ENCODE measurements at places on chromosomes 1 and 21. TPM values are rescaled to one million over a fixed set of nuclear protein-coding genes. Genes with fewer than 3 reads are reported as not detected.

- no peak for DNase-seq
- H3K27ac ChIP-seq: no peak overlapping the region
- H3K36me3 ChIP-seq: peaks cover 7% of the 10 kb centered on the region
- H3K4me1 ChIP-seq: no peaks in the 10 kb centered on the region
- H3K4me3 ChIP-seq: no peak overlapping the region
Observed at GRCh38 chr1:32386676-32387392, 7.4 kb downstream of the BSDC1 start.

DNA sequence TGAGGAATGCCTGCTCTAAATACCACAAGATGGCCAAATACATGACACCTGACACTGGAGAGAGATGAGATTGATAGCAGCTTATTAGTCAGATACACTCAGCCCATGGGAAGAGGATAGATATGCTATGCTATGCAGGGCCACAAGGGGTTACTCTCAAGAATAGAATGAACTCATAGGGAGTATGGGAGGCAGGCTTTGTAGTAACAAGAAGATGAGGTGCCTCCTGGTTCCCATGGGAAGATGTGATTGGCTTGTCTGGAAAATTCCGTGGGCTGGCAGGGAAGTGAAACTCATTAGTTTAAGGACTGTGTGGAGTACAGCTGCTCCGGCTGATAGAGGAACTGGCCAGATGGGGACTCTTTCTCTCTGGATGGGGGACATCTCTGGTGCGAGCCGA is 16.5 kb downstream of the CCDC30 start:
- H3K4me1 ChIP-seq: no peaks in the 10 kb centered on the region
- no peak overlapping the region for H3K4me3 ChIP-seq
- no peak for DNase-seq
- no peaks in the 10 kb centered on the region for H3K27me3 ChIP-seq
- H3K27ac ChIP-seq: no peak overlapping the region
- no peaks in the 10 kb centered on the region for H3K36me3 ChIP-seq

- no peak for DNase-seq
- H3K4me1 ChIP-seq: no peaks in the 10 kb centered on the region
- H3K4me3 ChIP-seq: no peak overlapping the region
- no peaks in the 10 kb centered on the region for H3K27me3 ChIP-seq
- H3K27ac ChIP-seq: no peak overlapping the region
Observed at GRCh38 chr1:116949213-116949985, 39.7 kb downstream of the PTGFRN start.

S100A1 gene
- 2.9 TPM for total RNA-seq

SH2D2A gene
- 0.69 TPM for total RNA-seq

DNALI1 gene
- 0.36 TPM for total RNA-seq

DNA sequence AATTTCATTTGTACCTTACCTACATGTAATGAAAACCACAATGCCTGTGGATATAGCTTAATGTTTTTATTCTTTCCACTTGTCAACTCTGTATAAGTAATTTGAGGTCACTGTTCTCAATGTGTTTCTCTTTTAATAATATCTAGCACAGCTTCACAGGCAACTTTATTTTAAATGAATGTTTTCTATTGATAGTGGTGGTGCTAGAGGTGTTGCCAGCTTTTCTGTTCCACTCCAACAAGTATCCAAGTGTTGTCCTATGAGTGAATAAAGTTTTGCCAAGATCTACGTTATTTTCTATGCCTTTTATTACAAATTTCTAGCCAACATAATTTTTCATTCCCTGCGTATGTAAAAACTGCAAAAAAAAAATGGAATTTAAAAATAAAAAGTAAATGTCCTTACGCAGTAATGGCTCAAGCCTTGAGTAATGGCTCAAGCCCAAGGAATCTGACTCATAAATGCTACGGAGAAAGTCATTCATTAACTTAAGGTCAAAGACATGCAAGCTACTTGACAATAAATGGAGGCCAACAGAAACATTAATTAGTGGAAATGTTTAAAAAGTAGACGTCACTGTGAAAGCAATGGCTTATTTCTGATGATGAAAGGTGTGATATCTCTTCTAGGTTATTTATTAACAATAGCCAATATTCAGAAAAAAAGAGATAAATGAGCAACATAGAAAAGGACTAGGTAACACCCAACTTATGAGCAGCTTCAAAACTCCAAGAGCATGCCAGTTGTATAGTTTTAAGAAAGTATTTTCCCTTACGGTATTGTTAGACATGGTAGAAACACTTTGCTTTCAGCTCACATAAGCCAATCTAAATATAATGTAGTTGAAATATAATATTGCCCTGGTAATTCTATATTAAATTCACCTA is 71.4 kb downstream of the SLC44A5 start:
- H3K27ac ChIP-seq: no peak overlapping the region
- no peak overlapping the region for H3K4me3 ChIP-seq
- DNase-seq: no peak
- H3K4me1 ChIP-seq: no peaks in the 10 kb centered on the region

PLA2G2F gene
- total RNA-seq: not detected

NBPF20 gene
- total RNA-seq: 3.5 TPM

- no peak overlapping the region for H3K4me3 ChIP-seq
- DNase-seq: no peak
- no peaks in the 10 kb centered on the region for H3K4me1 ChIP-seq
- no peak overlapping the region for H3K27ac ChIP-seq
- H3K36me3 ChIP-seq: no peaks in the 10 kb centered on the region
Observed at GRCh38 chr21:28454564-28455252, 538.0 kb downstream of the LTN1 start.

DNA sequence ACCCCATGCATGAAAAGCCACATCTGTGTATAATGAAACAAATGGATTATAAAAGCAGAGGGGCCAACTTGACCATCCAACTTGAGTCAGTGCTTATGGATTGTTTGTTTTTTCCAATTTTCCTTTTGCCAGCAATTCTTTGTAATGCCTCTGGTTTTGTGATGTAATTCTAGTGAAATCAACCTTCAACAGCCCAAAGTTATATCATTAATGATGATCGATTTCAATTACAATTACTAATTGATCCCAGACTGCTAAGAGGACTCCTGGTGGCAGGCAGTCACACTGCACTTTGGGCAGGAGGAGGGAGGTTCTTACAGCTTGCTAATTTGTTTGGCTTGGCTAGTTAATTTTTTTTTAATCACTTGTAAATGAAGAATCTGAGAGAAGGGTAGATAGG is 552.3 kb downstream of the NUF2 start:
- no peak overlapping the region for H3K4me3 ChIP-seq
- no peak for DNase-seq
- no peak overlapping the region for H3K27ac ChIP-seq
- no peaks in the 10 kb centered on the region for H3K4me1 ChIP-seq

CXADR gene
- 24.7 TPM for total RNA-seq

DNA sequence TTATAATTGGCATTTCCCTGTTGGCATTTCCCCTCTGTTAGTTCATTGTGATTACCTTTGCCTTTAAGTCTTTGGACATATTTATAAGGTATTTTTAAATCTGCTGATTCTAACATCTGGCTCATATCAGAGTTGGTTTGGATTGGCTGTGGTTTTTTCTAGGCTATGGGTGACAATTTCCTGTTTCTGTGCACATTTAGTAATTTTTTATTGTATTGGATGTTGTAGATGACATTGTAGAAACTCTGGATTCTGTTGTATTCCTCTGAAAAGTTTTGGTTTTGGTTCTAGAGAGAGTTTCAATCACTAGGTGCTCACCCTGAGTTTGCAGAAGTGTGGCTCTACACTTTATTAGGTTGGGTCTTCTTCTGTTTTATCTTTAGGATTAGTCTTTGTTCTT is 110.1 kb upstream of the ARHGEF16 start:
- no peak overlapping the region for H3K27ac ChIP-seq
- H3K27me3 ChIP-seq: no peaks in the 10 kb centered on the region
- peaks cover 4% of the 10 kb centered on the region for H3K4me1 ChIP-seq
- H3K4me3 ChIP-seq: no peak overlapping the region
- no peak for DNase-seq

GRCh38 chr1:80221319-80221718 is 1214.8 kb upstream of the ADGRL4 start:
- no peak overlapping the region for H3K4me3 ChIP-seq
- no peak overlapping the region for H3K27ac ChIP-seq
- DNase-seq: no peak
- no peaks in the 10 kb centered on the region for H3K27me3 ChIP-seq
- H3K4me1 ChIP-seq: no peaks in the 10 kb centered on the region

GRCh38 chr1:80445033-80445432 is 1355.7 kb upstream of the ADGRL2 start:
- no peak for DNase-seq
- no peak overlapping the region for H3K4me3 ChIP-seq
- H3K4me1 ChIP-seq: no peaks in the 10 kb centered on the region
- H3K27ac ChIP-seq: no peak overlapping the region
- H3K27me3 ChIP-seq: no peaks in the 10 kb centered on the region

TTC39A gene
- total RNA-seq: 8.3 TPM

DNA sequence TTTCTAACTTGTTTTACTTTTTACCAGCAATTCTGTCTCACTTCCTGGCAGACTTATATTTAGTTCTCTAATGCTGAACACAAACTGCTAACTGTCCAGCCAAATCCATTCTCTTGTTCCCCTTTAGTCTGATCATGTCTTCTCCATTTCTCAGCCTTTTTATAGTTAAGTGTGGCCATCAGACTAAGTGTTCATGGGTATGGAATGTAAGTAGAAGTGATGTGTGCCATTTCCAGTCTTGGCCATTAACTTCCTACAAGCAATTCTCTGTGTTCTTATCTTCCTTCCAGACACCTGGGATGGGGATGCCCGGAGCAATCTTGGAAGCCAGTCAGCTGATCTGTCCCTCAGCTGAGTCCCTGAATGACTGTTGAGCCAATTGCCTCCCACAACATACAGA is 165.8 kb downstream of the ST6GALNAC3 start:
- H3K27ac ChIP-seq: no peak overlapping the region
- H3K27me3 ChIP-seq: no peaks in the 10 kb centered on the region
- no peak for DNase-seq
- H3K36me3 ChIP-seq: no peaks in the 10 kb centered on the region
- no peak overlapping the region for H3K4me3 ChIP-seq

DNA sequence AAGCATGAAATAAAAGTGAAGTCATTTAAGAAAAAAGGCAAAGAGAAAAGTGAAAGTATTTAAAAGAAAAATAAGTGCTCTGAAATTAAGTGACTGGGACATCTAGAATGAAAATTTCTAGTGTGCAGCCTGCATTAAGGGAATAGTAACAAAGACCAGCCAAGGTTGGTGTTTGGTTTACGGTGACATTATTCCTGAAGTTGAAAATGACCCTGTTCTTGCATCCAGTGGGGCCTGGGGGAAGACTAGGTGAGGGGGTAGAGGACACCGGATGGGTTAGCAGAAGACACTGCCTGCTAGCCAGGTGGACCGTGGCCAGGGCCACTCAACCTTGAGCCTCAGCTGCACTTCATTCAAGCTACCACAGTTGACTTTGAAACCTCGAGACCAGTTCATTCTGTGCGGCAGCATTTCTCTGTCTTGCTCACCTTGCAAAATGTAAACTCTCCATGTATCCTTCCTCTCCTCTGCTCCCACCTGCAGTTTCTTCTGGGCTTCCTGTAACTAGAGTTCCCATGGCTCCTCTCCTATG is 14.3 kb upstream of the KCNK1 start:
- no peak overlapping the region for H3K27ac ChIP-seq
- no peaks in the 10 kb centered on the region for H3K4me1 ChIP-seq
- no peak for DNase-seq
- H3K4me3 ChIP-seq: no peak overlapping the region
- H3K27me3 ChIP-seq: peaks cover 11% of the 10 kb centered on the region
- no peaks in the 10 kb centered on the region for H3K36me3 ChIP-seq

CHIA gene
- total RNA-seq: not detected

Data from Panc1 (cell line).